ENCODE measurements at places on chromosomes 3 and 15.

DNA sequence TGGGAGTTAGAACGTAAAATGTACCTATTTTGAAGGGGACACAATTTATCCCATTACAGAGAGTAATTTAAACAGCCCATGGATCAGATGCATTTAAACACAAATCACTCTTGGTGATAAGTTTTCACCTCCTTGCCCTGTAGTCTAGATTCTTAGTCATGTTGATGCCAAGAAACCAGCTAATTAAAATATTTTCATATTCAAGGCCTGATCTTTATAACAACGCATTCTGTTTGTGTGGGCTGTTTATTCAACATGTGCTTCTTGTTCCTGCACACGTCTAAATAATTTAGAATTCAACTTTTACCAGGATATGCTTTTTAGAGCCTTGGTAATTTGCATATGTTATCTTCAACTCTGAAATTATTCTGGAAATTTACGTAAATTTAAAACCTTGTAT lies 25.8 kb downstream of the SNX1 start:
- no peak for DNase-seq

GRCh38 chr3:190092250-190092649 lies 28.4 kb downstream of the P3H2 start:
- no peak for DNase-seq

GRCh38 chr3:61627768-61628185 lies 66.4 kb downstream of the PTPRG start:
- DNase-seq, result peak; percentile 80

DNA sequence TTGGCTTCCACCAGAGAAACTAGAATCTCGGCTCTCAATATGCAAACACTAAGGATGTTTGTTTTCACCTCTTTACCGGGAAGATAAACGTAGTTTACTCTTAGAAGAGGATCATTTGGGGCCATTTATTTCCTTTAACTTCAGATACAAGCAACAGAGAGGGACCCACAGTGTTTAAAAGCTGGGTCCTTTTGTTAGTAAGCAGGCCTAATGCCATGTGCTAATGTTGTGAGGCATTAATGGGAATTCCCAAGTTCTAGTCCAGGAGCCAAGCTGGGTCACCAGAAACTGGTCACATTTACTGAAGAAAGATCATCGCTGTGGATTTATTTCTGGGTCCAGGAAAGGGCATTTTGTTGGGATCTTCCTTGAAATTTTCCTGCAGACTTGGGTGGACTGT lies 78.1 kb upstream of the ADAMTS9 start:
- no peak for DNase-seq

DNA sequence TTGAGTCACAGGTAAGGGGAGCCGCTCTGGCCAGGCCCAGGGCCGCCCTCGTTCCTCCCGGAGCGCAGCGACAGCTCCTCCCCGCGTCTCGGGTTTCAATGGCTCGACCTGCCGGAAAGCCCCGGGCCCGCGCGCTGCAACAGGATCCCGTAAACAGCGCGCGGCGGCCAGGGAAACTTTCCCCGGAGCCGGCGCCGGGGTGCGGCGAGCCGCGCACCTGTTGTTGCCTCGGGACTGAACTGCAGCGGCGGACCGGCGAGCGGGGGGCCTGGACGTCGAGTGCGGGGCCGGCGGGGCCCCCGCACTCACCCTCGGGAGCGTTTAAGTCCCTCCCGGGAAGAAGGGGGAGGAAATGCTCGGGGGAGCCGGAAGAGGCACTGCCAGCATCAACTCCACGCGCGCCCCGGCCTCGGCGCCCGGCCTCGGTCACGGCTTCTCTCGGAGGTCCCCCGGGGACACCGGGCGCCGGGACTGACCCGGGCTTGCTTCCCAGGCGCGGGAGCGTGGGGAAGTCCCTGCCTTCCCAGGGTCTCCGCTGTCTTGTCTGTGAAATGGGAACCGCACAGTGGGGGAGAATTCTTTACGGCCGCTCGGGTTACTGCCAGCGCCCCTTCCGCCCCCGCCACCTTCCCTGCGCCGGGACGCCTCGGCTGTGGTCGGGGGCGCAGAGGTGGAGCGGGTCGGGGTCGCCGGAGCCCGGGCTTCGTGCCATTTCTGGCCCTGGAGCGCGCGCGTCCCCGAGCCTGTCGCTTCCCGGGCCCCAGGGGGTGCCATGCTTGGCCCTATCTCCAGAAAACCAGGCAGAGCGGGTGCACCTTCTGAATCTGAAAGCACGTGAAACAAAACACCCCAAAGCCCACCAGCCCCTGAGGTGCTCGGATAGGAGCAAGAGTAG lies 7.5 kb upstream of the PGPEP1L start:
- no peak for DNase-seq

DNA sequence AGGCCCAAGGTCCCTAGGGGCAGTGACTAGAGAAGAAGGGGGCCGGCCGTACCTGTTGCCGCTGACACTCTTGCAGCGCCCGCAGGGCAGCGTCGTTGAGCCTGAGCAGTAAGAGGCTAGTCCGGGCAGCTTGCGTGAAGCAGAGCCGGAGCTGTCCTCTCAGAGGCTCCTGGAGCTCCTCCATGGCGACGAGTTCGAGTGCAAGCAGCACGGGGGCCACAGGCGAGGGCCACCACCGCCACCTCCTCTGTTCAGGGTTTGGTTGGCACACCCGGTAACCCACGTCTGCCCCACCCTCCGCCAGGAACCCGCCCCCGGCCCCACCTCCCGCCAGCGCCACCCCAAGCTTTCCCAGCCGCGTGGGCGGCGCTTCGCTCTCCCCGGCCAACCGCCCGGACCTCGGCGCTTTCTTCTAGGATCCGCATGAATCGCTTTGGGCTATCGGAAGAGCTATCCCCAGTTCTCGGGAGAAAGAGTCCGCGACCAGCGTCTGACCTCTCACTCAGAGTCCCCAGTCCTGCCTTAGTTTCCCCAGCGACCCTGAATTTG lies at the start of gene ELL3:
Gene ELL3 (minus strand): TSS at position 249 of the 549 bp plus-strand sequence. CDS start 65 bp downstream, at position 184.
- no peak for DNase-seq

DNA sequence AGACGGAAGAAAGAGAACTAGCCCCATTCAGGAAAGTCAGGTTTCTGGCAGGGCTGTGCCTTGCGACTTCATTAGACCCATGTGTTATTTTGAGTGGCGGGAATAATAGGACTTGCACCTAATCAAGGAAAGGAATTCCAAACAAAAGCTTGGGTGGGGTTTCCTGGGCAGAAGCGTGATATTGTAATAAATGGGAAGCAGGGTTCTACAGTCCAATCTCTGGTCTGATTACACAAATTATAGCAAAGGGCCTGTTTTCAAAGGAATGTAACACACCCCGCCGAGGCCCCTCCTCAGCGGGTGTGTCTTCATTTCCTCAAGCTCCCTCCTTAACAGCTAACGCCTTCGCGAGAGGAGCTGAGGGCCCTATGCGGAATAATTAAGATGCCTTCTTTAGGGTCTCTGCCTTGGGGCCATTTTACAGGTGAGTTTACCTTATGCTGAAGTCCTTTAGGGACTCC lies 396.0 kb upstream of the C2CD4B start:
- DNase-seq, result no peak

- DNase-seq, result no peak
These were observed 48.2 kb upstream of the MUC4 start for GRCh38 chr3:195859846-195860411.

- no peak for DNase-seq
These were observed 178.0 kb downstream of the FMN1 start for GRCh38 chr15:33016405-33017024.

GRCh38 chr3:137767538-137768360 lies 3.6 kb downstream of the SOX14 start:
- DNase-seq, result no peak

DNA sequence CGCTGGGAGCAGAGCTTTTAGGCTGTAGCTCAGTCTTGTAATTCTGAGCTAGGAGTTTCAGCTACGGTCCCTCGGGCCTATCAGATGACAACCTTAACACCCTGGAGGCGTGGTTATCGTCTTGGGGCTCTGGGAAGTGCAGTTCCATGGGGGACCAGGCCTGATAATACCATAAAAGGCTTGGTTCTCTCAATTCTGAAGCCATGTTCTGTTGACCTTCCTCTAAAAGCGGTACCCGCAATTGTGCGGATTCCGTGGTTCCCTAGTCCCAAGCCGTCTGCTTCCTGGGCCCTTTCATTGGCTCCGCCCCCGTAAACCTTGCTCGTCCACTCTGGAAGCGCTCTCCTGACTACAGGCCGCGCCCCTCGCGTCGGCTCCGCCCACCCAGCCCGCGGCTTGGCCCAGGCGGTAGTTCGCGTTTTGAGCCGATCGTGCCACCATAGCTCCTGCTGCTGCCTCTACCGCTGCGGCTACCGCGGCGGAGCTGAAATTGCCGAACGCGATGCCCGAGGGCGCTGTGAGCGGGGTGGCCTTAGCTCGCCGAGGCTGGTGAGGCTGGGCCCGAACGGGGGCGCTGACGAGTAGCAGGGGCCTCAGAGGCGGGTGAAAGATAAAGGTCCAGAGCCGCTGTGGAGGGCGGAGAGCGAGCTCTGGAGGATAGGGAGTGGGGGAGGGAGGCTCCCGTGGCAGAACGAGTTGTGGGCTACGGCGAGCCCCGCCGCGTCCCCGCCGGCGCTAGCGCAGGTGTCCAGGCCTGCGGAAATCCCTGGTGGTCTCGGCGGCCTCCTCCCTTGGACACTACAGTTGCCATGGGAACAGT lies at the start of gene MAPKBP1:
Gene MAPKBP1 (plus strand): TSS at position 423 of the 820 bp plus-strand sequence. CDS start 792 bp downstream, outside the sequence.
- peak; percentile 93 for DNase-seq

- DNase-seq, result no peak
These were observed 57.6 kb upstream of the SLCO2A1 start for GRCh38 chr3:134087060-134087974.

DNA sequence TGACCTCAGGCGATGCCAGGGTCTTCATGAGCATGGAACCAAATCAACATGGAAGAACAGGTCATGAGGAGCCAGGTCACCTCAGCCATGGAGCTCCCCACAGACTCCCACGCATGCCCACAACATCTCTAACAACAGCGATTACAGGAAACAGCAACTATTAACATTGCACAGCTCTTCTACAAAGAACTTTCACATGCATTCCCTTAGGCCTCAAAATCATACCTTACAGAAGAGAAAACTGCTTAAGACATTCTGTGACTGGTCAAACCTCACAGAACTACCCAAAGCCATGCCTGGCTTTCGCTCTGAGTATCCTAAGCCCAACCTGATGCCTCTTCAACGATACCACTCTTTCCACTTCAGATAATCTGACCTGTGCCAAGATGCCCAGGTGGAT lies 117.8 kb downstream of the OXNAD1 start:
- no peak for DNase-seq

GRCh38 chr15:42353061-42353460 lies 6.2 kb upstream of the CAPN3 start:
- DNase-seq, result no peak

- no peak for DNase-seq
These were observed 1.3 kb upstream of the IL12A start for GRCh38 chr3:159987291-159987711.
